ENCODE measurements at places on chromosomes 7 and 10.

- no peak for DNase-seq
Measured at GRCh38 chr7:29363636-29364425, 169.3 kb downstream of the CHN2 start.

GRCh38 chr7:35286986-35287385 is 33.1 kb upstream of the TBX20 start:
- no peak for DNase-seq

DNA sequence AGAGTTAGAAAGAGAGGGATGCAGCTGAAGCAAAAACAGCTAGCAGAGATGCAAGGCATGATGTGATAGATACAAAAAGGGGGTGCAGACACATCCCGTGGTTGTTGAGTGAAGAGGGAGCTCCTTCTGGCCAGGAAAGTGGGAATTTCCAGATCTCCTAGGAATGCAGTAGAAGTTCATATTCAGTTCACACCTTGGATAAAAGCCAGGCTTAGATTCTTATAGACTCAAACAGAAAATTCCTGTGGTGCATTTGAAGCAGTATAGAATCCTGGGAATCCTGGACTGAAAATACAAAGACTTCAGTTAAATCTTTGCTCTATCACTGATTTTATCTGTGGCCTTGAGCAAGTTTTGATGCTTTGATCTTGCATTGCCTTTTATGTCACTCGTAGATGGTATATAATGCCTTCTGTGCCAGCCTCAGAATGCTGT is 33.9 kb downstream of the SGPL1 start:
- DNase-seq, result no peak

- DNase-seq, result no peak
Measured at GRCh38 chr7:96719164-96719563, 9.5 kb upstream of the SEM1 start.

GRCh38 chr7:81207801-81208200 is 288.9 kb upstream of the SEMA3C start:
- no peak for DNase-seq

DNA sequence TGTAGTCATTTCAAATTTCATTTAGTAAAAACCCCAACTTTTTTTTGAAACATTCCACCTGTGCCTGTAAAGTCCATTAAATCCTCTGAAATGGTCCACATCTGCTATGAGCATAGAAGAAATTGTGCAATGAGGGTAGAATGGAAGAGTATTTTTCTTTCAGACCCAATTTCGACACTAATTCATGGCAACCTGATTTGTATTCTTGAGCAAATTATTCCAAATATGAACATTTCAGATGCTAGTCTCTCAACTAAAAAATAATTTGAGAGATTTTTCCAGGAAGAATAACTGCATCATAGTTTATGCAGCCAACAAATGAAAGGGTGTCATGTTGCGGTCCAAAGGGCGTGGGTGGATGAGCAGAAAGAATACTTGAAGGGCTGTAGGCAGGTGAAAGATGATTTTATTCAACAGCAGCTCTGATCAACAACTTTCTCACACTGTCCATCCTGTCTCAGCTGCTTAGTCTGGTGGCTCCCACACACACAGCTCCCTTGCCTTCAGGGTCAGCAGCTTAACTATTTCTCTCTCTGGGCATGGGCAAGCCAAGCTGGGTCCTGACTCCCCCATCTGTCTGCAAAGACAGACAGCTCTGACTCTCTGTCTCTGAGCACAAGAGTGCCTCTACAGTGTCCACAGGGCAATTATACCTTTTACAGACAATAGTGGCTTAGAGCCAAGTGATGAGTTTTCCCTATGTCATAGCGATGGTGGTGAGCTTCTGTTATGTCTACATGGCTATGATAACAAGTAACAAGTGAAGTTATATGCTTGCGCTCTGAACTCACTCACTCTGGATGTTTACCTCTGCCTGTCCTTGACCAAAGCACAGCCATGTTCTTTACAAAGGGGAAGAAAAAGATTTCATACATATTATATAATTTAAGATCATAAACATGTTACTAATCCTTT is 11.5 kb downstream of the STEAP2 start:
- no peak for DNase-seq

- DNase-seq, result no peak
Measured at GRCh38 chr7:84801396-84801795, 385.5 kb downstream of the SEMA3D start.

DNA sequence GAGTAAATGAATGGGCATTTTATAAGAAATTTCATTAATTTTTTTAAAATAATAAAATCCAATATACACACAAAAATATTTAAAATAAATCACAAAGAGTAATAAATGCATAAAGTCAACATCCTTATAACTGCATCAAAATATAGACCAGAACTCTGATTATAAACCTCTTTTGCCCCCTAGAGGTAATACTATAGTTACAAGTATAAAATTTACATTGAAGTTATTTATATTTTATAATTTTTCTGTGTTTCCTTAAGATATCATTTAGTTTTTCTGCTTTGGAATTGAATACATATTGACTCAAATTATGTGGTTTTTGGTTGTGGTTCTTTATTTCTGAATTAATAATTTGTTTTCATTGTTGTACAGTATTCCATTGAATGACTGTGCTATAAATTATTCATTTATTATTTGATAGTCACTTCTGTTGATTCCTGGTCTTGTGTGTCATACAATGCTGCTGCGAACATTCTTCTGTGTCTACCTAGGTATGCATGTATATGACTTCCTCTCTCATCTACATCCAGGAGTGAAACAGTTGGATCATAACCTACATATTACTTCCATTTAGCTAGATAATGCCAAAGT is 673.6 kb downstream of the IPMK start:
- no peak for DNase-seq

DNA sequence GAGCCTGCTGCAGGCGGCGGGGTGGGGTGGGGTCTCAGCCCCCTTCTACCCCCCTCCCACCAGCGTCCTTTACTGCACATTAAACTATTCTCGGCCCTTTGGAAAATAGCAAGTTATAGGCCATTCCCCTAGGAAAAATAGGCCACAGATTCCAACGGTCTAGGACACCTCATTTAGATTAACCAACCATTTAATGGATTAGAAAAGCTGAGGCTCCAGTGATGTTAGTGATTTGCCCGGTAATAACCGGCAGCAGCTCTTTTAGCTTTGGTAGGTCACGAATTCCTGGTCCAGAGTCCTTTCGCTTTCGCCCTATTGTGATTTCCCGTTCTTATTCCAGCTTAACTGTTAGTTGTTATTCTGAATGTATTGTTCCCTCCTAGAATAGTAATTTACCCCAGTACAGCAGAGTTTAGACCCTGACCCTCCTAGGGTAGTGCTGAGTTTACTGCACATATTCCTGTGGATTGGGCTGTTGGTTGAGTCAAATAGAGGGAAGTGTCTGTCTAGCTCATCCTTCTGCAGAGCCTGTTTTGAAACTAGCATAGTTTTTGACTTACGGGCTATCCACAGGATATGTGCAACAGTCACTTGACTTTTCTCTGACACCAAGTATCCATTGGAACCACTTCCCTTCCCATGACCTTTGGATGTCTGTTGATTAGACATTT is 754 bp downstream of the GSTO1 start:
- DNase-seq, result no peak

- DNase-seq, result no peak
Measured at GRCh38 chr10:28806488-28806941, 129.2 kb downstream of the BAMBI start.

DNA sequence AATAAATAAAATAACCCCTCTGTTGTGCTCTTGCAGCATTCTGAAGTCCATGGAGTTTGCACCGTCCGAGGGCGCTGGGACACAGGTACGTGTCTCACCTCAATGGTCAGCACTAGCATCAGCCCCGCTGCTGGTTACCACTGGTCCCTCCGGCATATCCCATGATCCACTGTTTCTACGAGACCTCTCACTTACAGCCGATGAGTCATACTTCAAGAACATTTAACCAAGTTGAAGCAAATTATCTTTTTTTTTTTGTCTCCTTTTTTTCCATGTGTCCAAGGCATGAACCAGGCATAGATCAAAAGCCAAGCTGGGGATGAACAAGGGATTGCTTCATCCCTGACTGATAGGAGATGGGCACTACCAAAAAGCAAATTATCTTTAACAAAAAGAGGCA is 92.9 kb upstream of the SH2B2 start:
- DNase-seq, result no peak

- no peak for DNase-seq
Measured at GRCh38 chr7:47291461-47292081, 290.3 kb downstream of the TNS3 start.

GRCh38 chr7:101714097-101714496 is 85.0 kb upstream of the MYL10 start:
- no peak for DNase-seq

DNA sequence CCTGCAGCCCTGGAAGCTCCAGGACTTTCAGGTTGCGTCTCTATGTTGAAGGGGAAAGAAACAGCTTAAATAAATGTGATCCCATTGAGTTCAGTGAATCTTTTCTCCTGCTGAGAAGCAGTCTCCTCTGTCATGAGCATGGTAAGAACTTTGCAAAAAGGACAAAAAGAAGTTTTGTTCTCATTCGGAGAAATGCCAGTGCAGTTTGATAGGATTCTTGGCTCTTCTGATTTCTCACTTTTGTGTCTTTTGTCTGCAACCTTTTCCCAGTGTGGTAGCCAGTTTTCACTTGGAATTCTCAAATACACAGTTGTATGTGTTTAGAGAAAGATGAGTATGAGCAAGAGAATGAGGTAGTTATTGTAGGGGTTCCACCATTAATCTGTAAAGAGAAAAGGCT is 64.3 kb downstream of the AP3M1 start:
- DNase-seq, result no peak

- no peak for DNase-seq
Measured at GRCh38 chr10:47282005-47282656, 17.9 kb upstream of the GDF10 start.

DNA sequence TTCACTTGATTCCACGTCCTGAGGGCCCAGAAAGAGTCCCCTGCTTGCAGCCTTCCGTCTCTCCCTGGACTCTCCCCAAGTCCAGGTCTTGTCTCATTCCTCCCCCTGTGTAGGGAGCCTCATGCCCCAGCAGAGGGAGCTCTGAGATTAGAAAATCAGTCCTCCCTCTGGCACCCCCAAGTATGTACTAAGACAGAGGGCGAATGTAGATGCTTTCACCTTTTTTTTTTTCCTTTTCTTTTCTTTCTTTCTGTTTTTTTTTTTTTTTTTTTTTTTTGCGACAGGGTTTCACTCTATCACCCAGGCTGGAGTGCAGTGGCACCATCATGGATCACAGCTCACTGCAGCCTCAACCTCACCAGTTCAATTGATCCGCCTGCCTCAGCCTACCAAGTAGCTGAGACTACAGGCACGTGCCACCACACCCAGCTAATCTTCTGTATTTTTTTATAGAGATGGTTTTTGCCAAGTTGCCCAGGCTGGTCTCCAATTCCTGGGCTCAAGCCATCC is 10.3 kb downstream of the SFXN3 start:
- DNase-seq, result no peak

- DNase-seq, result no peak
Measured at GRCh38 chr10:73926152-73926764, 15.3 kb downstream of the PLAU start.

DNA sequence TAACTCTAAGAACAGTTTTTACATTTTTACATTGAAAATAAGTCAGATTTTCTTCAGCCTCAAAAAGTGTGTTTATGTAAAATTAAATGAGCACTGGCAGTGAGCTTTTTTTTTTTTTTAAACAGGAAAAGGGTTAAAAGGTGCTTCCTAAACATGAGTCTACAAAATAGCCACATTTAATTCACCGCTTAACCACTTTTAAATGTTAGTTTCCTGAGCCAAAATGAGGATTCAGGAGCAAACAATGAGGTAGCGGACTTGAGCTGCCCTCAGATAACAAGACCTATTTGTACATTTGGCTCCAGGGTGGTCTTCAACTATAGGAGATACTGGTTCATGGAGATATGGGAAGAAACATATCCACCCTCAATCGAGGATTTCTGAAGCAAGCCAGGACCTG is 22.8 kb downstream of the AKR1C3 start:
- no peak for DNase-seq

GRCh38 chr10:5788969-5789368 is 24.3 kb downstream of the GDI2 start:
- no peak for DNase-seq

DNA sequence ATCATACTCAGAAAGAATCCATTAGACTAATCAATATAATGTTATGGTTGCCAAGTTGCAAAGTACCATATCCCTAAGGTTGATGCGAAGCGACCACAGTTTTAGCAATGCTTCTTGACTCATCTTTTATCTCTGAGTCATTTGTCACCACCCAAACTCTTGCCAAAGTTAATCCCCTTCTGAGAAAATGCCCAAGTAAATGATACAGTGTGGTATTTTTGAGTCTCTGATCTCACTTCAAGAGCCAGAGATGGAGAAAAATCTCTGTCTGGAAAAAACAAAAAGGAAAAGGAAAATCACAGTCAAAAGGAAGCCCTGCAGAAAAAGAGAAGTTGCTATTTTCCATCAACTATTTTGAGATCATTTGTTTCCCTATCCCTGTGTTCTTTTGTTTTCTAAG is 26.7 kb upstream of the OTUD1 start:
- no peak for DNase-seq

GRCh38 chr7:4683884-4684565 is 1.9 kb downstream of the FOXK1 start:
- DNase-seq, result no peak

GRCh38 chr10:92184977-92185376 is 105.9 kb downstream of the CPEB3 start:
- DNase-seq, result no peak

- no peak for DNase-seq
Measured at GRCh38 chr7:25789701-25790640, 362.0 kb upstream of the NFE2L3 start.

- no peak for DNase-seq
Measured at GRCh38 chr7:66013938-66014337, 31.9 kb upstream of the GUSB start.

GRCh38 chr10:98030093-98030821 is at the start of gene CRTAC1:
CRTAC1 (minus strand) TSS chr10:98030621; CDS start chr10:98030472, 149 bp downstream.
- DNase-seq, result no peak

DNA sequence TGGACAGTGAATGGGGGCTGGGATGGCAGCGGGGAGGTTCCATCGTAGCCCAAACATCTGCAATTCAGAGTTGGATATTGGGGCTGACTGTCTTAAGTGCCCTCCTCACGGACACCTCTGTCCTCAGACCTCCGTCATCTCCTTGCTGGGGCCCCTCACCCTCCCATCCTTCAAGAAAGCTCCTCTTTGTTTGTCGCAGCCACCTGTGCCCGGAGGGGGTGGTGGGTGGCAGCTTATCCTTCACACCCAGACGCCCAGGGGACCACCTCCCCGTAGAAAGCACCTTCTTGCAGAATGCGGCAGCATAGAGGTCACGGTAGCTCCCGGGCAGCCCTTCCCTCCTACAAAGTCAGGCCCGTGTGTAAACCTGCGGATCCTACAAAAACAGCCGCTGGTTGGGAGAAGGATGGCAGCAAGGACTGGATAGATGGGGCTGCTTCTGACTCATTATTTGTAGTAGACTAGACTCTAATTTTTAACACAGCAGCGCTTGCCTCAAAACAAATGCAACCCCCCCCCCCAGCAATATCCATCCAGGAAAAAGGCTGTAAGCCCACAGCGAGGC is 1.3 kb upstream of the PTPRN2 start:
- no peak for DNase-seq

DNA sequence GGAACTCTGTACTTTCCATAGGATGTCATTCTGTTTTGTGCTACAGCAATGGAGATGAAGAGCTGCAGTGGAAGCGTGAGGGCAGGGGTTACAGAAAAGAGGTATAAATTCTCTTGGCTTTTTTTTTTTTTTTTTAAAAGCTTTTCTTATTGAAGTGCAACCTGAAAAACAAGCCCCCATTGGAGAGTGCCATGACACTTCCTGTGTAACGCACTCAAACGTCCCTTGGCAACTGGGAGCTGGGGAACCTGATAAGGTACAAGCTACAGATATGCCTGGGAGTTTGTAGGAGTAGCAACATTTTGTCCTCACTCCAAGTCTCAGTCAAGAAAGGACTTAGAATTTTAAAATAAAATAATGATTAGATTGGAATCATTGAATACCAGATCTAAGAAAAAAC is 512.1 kb downstream of the RPS24 start:
- no peak for DNase-seq
